ENCODE measurements at places on chromosomes 1 and 21.

DNA sequence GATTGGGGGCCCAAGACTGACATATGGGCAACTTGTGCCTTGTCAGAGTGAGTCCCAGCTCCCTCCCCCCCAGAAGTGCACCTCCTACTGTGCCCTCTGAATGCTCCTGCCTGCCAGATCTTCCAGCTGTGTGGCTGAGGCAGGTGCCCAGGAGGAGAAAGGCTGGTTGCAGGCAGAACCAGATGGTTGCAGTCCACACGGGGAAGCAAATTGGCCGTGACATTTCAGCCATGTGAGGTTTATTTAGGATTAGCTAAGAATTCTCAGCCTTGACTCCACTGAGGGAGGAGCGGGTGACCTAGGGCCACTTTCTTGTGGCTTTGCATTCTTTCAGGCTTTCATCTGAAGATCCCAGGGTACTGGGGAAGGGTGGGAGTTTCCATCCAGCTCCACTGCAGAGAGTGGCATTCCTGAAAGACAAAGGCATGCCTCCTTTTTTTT, 33.8 kb downstream of the PEX14 start:
- no peak for DNase-seq

DNA sequence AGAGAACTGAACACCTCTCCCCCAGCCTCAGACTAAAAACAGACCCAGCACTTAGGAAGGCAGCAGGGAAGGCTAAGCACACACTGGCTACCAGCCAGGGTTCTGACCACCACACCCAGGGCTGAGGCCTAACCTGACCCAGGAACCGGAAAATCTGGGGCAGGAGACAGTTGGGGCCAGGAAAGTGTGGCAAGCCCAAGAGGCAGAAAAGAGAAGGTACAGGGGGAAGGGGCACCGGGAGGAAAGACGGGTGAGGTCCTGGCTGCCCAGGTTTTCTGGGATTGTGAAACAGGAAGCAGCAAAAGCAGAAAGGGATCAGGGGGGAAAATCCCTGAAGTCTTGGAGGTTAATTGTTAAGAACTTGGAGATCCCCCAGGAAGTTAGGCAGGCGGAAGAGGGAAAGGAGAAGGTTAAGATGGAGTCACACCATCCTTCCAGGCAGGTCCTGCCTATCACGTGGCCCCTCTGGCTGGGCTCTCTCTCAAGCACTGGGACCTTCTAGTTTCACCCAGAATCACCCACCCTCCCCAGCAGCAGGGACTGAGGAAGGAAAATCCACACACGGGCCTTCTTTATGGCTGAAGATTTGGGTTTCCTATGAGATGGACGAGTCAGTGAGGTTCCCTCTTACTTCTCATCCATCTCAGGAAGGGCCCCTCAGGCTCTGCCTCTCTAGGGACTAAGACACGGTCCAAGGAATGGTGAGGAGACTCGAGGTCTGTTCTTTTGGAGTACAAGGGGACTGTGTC, 2.6 kb downstream of the HDGF start:
- DNase-seq: peak; percentile 50

GRCh38 chr1:37515185-37516034, 844 bp upstream of the MEAF6 start:
- DNase-seq: no peak

DNA sequence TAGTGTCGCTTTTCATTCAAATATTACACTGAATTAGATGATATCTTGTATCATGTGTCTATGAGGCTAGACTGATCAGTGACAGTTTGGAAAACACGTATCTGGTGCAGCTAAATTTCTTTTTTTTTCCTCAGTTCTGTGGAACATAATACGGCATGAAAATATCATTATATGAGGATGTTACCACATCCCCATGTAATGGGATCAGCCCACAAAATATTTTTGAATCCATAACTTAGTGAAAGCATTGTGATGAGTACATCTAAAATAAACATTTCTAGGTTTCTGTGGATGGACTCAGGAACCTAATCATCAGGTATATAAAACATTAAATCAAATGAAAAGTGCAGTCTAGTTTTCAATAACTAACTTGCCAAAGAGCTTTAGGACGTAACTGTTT, 356.3 kb downstream of the USP25 start:
- no peak for DNase-seq

- peak; percentile 94 for DNase-seq
Measured at GRCh38 chr1:27366113-27366410, 699 bp downstream of the MAP3K6 start.

DNA sequence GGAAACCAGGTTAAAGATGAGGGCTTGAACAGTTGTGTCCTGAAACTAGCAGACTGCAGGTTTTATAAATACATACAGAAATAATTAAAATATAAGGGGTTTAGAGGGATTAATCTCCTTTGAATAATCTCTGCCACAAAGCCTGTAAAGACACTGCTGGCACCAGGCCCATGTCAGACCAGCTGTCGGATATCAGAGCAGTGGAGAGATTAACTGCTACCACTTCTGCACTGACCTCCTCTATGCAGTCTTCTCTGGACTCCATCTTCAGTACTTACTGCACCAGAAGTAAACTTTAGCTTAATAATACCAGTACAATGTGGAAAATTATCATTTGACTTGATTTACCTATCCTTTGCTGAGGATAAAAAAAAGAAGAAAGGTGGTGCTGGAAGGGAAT, 128.6 kb downstream of the LHX4 start:
- no peak for DNase-seq

DNA sequence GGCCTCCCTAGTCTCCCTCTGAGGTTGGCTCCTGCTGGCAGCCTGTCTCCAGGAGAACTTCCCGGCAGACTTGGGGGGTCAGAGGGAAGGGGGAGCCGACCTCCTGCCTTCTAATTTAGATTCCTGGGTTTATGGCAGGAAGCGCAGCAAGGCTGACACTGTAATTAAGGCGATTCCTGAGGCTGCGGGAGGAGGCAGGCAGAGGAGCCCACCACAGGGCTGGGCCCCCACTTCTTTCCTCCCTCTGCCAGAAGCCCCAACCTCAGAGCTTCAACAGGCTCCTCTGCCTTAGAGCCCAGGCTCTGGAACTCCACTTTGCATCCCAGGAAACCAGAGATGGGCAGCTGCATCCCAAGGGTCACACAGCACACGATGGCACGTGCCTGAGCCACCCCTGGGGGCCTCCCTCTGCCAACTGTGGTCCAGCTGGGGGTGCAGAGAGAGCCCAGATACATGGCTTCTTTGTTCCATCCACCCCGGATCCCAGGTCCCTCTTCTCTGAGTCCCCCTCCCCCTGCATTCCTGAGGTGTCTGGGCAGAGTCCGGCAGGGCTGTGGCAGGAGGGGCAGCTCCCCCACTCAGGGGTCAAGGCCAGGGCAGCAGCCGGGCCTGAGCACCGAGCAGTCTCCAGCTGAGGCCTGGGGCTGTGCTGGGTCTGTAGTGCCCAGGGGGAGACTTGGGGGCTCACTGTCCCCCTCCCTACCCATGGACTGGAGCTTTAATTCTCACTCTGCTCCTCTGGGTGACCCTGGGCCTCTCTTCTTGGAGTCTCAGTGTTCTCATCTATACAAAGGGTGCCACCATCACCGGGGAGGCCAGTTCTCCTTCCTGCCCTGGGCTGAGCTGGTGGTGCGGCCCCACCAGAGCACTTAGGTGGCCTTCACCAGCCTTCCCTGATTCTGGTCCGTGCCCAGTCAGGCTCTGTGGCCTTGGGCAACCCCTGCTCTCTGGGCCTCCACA, 39.4 kb upstream of the FAM131C start:
- DNase-seq: no peak

DNA sequence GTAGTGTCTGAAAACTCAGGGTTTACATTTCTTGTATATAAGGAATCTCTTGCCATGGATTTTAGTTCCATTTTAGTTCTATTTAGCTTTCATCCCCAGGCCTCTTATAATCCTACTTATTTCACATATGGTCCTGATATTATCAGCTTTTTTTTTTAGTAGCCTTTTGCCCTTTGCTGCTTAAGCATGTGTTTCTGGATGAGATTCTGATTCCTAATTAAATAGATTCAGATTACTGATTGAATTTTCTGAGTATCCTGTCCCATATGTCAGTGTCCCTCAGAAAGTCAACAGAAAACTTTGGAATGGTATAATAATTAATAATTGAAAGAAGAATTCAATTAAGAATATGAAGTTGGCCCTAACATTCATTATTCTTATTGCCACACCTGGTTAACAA, 134.7 kb upstream of the HOOK1 start:
- DNase-seq: no peak

- DNase-seq: no peak
Measured at GRCh38 chr1:23964790-23965740, 5.4 kb downstream of the PNRC2 start.

- DNase-seq: peak; percentile 28
Measured at GRCh38 chr1:15343729-15344128, 66.0 kb upstream of the EFHD2 start.
